ENCODE measurements at places on chromosomes 11 and 22.

- no peak for DNase-seq
These were observed 30.8 kb upstream of the LDLRAD3 start for GRCh38 chr11:35912883-35913624.

DNA sequence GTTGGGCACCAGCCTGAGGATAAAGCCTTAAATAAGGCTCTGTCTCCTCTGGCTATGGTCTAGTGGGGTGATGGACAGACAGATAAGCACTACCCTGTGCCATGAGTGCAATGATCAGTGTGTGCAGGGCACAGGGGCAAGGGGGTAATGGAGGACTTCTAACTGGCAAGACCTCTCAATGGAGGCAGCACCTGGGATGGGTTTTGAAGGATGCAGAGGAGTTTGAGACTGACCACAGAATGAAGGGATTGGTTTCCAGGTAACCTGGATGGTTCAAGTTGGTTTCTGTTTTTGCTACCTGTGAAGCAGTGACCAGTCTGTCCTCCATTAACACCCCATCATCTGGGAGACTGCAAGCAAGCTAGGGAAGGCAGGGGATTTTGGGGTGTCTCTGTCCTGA lies 27.8 kb upstream of the PICK1 start:
- no peak for DNase-seq

- DNase-seq, result no peak
These were observed 91.1 kb downstream of the ETS1 start for GRCh38 chr11:128496249-128496648.

DNA sequence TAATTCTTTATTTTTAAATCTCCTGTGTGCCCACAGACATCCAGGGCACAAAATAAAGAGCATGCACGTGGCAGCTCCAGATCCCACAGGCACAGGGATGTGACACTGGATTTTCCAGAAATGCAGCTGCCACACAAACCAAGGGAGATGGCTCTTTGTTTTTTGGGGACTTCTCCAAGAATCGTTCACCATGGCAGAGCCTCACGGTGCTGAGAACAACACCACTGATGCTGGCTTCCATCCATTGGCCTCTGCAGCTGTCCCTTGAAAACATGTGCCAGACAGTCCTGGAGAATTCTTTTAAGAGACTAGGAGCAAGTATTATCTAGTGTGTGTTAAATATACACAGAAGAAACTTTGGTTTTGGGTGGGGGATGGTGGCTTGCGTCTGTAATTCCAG lies 108.4 kb upstream of the SLC22A12 start:
- no peak for DNase-seq

- DNase-seq, result peak; percentile 54
These were observed 15.0 kb downstream of the RHOD start for GRCh38 chr11:67071420-67072284.

GRCh38 chr11:131688048-131688693 lies 317.8 kb downstream of the NTM start:
- peak; percentile 48 for DNase-seq

- peak; percentile 89 for DNase-seq
These were observed 11.1 kb downstream of the TXN2 start for GRCh38 chr22:36470162-36470993.

DNA sequence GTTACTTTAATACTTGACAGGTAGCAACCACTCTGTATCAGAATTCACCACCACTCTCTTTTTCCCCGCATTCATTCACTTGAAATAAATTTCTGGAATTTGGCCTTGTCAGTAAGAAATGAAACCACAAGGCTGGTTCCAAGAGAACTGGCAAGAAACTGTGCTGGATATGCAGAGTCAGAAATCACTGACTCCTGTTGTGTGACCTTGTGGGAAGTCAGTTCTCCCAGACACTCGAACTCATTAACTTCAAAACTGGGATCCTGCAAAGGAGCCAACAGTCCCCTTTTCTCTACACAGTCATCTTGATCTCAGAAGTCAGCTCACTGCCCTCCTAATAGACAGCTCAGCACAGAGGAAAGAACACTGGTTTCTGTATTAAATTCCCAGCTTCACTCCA lies 142.7 kb downstream of the LRRC4C start:
- peak; percentile 25 for DNase-seq

- DNase-seq, result peak; percentile 34
These were observed 67.6 kb downstream of the BLID start for GRCh38 chr11:122048401-122048800.

- peak; percentile 8 for DNase-seq
These were observed 76.3 kb downstream of the BUD13 start for GRCh38 chr11:116696381-116696941.

- DNase-seq, result no peak
These were observed 94.3 kb downstream of the PIWIL4 start for GRCh38 chr11:94661444-94661843.

- no peak for DNase-seq
These were observed 5.1 kb upstream of the ZNF143 start for GRCh38 chr11:9455722-9456121.

DNA sequence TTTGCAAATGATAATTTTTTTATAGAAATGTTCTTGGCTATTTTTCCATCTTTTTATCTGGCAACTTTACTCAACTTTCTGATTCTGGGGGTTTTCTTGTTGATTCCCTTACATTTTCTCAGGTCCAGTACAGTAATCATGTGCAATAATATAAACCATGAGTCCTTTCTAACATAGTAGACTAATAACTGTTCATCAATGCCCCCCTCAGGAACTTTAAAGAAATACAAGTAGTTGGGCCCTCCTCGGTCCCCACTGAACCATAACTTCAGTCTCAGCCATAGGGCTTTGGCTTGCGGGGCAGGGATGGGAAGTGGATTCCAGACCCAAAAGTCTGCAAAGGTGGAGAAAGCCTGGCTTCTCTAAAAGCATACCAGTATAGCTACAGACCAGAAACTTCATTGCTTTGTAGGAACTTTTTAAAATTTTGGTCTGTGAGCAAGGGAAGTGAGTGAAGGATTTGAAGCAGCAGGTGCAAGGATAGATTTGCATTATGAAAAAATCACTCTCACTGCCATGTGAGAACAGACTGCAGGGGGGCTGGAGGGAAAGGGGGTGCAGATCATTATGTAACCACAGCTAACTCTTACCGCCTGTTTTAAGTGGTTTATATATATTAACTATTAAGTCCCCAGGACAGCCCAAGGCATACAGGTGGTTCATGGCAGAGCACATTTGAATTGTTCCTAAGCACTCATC lies 10.4 kb upstream of the TUB start:
- peak; percentile 39 for DNase-seq

- no peak for DNase-seq
These were observed 262.9 kb upstream of the B3GAT1 start for GRCh38 chr11:134674974-134675373.

GRCh38 chr22:19179497-19180048 lies 1.0 kb upstream of the SLC25A1 start:
- peak; percentile 91 for DNase-seq

DNA sequence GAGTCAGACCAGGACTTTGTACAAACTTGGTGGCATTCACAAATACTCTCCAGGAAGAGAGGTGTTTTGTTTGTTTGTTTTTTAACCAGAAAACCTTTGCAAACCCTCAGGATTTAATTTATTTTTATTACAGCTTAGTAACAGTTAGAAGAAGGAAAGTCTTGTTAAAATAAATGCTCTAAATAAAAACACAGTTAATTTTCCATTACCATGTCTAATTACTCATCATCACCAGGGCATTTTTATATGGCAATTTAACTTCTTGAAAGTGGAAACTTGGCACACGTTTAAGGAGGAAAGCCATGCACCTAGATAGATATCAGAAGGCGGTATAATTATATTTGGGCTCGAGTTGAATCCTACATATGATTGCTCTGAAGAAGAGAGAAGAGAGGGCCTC lies 7.4 kb downstream of the BARX2 start:
- DNase-seq, result no peak

GRCh38 chr11:43644621-43645299 lies 35.8 kb upstream of the HSD17B12 start:
- DNase-seq, result peak; percentile 45

GRCh38 chr22:44305888-44306287 lies 6.9 kb downstream of the SHISAL1 start:
- no peak for DNase-seq

GRCh38 chr11:77345621-77346020 lies 44.1 kb upstream of the GDPD4 start:
- DNase-seq, result peak; percentile 79

DNA sequence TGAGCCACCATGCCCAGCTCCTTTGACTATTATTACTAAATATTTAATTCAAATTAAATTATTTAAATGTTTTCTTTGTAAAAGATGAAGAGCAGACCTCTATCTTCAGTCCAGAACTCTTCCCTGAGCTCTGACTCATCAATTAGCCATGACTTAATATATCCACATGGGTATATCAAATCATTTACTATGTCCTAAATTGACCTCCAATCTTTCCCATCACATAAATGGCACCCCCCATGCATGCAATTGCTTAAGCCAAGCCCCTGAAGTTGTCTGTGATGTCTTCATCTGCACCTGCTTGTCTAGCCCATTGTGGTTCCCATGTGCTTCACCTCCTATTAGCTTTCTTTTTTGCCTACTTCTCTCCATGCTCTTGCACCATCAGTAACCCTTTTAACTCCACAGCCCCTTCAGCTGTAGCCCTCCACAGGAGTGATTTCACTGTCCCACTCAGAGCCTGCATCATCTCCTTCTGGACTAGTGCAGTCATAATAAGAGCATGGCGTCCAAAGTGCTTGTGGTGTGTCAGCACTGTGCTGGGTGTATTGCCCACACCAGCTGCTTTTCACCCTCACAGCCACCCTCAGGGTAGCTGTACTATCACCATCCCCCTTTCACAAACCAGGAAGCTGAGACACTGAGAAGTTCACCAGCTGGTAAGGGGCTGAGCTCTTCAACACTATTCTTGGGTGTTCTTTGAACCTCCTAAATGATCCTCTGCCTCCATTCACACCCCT lies 11.8 kb upstream of the THY1 start:
- no peak for DNase-seq

DNA sequence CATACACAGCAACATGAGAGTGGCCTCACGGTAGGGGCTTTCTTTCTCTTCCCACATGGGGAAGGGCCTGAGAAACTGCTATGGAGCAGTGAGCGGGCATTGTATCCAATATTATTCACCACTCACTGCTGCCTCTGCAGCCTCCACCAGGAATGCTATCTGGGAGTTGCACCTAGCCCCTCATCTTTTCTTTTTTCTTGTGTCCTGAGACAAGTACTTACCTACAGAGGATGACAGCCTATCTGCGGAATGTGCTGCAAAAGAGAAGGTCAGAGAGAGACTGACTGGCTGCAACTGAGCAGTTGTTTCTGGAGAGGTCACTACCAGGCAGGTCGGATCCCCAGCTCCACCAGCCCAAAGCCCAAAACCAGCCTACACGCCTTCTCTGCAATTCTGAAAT lies 52.1 kb upstream of the HTATIP2 start:
- DNase-seq, result no peak

- peak; percentile 76 for DNase-seq
These were observed 22.1 kb upstream of the SYT7 start for GRCh38 chr11:61602775-61603569.

- DNase-seq, result no peak
These were observed 1767.2 kb upstream of the RAG2 start for GRCh38 chr11:38365274-38365673.

DNA sequence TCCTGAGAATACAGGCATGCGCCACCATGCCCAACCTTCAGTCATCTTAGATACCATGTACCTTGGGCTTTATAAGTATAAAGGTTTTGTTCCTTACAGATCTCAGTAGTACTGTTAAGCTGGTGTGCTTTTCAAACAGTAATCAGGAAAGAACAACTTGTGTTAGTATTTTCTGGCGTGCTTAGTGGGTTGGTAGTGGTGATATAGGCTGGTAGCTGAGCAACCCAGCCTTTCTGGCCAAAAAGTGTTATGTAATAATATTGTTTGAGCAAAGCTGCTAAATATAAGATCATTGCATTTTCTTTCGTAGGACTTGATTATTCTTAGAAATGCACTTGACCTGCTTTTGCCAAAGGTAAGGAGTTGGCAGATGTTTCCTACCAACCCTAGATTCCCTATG lies 6.5 kb downstream of the ADSL start:
- DNase-seq, result no peak

DNA sequence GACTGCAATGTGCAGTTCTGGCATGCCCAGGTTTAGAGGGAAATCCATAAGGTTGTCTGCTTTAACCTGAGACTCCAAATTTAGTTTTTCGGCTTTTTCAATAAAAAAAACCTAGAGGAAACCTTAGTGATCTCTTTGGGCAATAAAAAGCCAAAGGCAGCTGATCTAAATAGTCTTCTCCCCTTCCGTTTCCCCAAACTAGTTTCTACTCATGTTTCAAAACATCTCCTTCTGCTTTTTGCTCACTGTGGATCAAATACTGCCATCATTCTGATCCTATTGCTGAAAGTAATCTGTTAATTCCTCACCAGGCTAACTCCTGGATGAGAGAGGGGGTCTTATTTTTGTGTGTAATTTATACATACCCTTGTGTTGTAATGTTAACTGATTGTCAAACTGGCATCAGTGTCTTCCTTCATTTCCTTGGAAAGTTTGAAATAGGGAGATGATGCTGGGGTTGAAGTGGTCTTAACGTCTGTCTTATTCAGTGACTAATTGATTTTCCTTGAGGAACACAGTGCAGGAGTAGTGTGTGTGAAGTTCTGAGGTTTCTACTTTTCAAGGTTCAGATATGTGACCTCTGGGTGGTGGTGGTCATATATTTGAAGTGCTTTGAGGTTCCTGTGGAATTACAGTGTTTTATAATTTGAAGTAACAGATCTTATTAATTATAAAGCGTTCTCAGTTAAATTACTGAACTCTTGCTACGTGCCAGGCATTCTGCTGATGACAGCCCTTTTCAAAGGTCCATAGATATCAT lies 55.0 kb downstream of the ARHGAP42 start:
- no peak for DNase-seq

DNA sequence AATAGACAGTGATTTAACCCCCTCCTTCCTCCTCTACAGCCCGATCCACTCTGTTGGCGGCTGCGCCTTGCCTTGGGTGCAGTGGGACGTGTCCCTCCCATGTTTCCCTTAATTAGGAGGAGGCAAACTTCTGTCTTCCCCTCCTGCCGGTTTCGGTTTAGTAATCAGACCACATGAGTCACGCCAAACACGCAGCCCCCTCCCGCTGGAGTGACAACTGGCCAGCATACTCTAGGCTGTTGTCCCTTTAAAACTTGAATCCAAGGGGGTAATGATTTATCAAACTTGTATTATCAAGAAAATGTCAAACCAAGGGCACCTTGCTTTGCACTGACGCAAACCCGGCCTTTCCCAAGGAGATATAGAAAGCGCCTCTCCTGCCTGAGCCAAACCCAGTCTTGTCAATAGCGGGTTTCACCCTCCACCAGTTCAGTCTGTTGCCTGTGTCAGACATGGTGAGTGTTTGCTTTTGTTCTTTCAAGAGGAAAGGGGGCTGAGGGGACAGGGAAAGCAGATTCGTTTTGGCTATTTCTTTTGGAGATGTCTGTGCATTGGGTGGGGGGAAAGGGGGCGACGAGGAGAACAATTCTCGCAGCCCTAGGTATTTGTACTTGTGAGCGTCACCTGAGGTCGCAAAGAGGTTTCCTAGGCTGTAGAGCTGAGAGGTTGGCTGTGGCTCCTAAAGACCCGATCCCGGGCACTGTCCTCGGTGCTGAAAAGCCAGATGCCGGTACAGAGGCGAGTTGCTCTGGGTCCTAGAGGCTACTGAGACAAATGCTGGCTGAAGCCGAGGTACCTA lies at the start of gene SLC6A5:
SLC6A5 (plus strand) TSS at position 388 of the 799 bp plus-strand sequence; CDS start at position 453, 65 bp downstream.
- DNase-seq, result peak; percentile 34

Measured in iris pigment epithelial cell (primary cell).